ENCODE measurements at places on chromosomes 3 and 15.

DNA sequence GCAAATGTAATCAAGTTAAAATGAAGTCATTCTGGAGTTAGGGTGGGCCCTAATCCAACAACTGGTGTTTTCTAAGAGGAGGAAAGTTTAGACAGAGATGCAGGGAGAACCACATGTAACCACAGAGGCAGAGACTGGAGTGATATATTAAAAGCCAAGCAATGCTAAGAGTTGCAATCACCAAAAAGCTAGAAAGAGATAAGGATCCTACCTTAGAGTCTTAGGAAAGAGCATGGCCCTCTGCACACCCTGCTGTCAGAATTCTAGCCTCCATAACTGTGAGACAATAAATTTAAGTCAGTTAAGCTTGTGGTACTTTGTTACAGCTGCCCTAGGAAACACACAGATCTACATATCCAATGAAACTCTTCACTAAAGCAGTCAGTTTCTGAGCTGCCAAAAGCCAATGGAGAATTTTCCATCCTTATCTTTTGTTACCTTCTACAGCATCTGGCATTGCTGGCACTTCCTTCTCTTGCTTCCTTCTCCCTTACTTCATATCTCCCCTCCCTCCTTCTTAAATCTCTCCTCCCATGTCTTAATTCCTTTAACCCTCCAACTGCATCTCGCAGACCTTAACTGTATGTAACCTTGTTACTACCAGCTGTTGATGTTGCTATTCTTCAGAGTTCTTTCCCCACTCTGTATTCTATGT lies 11.2 kb downstream of the DCBLD2 start:
- no peak for DNase-seq

DNA sequence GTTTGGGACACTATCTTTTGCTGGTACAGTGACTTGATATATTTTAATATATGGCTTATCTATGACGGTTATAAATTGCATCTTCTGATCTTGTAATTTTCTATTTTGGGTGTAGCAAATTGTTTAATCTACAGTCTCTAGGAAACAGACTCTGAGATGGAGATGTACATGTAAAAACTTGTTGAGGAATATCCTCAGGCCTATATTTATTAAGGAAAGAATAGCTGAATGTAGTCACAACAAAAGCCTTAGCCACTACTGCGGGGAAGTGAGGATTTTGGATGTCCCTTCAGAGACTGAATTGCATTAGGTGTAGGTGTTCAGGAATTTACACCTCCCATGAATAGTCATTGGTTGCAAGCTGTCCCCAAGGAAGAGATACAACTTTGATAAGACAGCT lies 13.8 kb upstream of the OR5K3 start:
- no peak for DNase-seq

- no peak for DNase-seq
These were observed 977.0 kb upstream of the NR2F2 start for GRCh38 chr15:95353512-95353911.

- DNase-seq: peak; percentile 93
These were observed at the start of gene MNS1 for GRCh38 chr15:56464893-56465520. TSS of gene MNS1 (minus strand) at chr15:56465137. CDS start at chr15:56464972, 165 bp downstream.

- no peak for DNase-seq
These were observed 174.8 kb downstream of the CHDH start for GRCh38 chr3:53671192-53671960.

DNA sequence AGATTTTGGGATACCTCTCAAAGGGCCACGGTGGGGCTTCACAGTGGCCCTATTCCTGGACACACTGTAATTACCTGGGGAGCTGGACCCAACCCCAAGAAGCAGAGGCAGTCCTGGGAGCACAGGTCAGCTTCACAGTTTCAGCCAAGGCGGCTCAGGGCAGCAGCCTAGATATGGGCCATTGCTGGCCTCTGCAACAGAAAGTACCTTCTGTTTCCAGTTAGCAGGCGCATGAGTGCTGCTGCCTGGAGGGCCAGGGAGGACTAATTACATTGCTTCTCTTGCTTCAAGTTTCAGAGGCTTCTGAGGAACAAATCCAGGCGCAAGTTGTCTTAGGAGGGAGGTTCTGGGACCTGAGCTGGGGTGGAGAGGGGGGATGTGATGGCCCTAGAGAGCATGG lies 13.5 kb upstream of the DUSP7 start:
- DNase-seq: no peak

GRCh38 chr15:98785807-98786621 lies 137.7 kb downstream of the IGF1R start:
- no peak for DNase-seq

DNA sequence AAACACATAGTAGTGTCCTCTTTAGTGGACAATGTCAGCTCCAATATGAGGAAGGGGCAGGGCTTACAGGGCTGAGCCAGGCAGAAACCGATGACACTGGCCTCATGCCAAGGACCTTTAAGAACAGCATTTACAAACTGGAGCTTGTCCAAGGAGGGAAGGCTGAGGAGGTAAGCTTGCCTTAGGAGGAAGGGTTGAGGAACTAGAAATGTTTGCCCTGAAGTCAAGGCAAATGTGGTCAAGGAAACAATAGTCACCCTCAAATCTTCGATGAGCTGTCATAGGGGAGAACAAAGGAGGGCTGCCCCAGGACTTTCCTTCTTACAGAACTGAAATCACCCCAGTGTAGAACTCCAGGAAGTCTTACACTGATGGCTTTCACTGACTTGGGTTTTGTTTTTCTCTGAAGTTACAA lies 136.4 kb downstream of the LIPC start:
- DNase-seq: peak; percentile 64

GRCh38 chr3:65833761-65834505 lies 204.8 kb downstream of the MAGI1 start:
- DNase-seq: no peak

DNA sequence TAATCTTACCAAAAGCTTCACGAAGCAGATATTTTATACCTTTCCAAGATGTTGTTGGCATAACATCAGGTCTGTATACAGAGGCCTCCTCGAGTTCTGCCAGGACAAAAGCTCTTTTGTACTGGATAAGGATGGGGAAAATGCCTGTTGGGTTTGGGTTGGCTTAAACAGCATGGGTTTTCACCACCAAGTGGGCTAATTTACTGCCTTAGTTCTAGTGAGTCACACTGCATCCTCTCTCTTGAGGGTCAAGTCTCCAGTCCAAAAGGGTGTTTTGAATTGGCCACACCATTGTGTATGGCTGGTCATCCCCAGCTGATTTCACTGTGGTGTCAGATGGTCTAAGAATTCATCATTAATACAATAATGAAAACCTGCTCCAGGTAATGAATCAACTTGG lies 26.1 kb upstream of the BHLHE40 start:
- DNase-seq: no peak

- DNase-seq: no peak
These were observed 178.6 kb upstream of the CCDC54 start for GRCh38 chr3:107198581-107199181.

- no peak for DNase-seq
These were observed 32.2 kb downstream of the PPP4R2 start for GRCh38 chr3:73028803-73029202.

DNA sequence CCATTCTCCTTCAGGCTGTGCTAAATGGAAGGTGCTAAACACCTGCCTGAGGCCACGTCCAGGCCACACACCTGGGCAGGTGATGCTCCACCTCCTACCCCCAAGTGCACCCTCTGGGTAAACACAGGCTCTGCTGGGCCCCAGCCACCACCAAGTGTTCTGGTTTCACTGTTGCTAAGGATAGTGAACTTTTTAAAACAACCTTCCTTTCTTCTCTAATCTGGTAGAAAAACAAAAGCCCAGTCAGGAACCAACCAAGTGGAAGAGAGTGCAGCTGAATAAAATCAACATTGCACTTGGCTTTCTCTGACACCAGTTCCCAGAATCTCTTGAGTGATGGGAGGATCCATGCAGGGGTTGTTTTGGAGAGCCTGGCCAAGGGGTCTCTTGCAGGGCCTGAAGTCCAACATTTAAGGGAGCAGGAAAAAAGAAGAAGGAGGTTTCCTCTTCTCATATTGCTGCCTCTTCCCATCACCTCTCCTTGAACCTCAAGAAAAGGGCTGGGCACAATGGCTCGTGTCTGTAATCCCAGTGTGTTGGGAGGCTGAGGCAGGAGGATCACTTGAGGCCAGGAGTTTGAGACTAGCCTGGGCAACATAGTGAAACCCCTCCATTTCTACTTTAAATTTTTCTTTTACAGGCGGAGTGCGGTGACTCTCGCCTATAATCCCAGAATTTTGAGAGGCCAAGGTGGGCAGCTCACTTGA lies 26.2 kb upstream of the ATP13A3 start:
- no peak for DNase-seq

DNA sequence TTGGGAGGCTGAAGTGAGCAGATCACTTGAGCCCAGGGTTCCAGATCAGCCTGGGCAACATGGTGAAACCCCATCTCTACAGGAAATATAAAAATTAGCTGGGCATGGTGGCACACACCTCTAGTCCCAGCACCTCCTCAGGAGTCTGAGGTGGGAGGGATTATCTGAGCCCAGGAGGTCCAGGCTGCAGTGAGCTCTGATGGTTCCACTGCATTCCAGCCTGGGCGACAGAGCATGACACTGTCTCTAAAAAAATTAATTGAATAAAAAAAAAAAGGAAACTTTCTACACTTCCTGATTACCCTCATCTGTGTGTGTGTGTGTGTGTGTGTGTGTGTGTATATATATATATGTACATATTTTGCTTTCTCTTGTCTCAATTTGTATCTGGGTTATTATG lies 31.4 kb downstream of the DIPK2A start:
- no peak for DNase-seq

DNA sequence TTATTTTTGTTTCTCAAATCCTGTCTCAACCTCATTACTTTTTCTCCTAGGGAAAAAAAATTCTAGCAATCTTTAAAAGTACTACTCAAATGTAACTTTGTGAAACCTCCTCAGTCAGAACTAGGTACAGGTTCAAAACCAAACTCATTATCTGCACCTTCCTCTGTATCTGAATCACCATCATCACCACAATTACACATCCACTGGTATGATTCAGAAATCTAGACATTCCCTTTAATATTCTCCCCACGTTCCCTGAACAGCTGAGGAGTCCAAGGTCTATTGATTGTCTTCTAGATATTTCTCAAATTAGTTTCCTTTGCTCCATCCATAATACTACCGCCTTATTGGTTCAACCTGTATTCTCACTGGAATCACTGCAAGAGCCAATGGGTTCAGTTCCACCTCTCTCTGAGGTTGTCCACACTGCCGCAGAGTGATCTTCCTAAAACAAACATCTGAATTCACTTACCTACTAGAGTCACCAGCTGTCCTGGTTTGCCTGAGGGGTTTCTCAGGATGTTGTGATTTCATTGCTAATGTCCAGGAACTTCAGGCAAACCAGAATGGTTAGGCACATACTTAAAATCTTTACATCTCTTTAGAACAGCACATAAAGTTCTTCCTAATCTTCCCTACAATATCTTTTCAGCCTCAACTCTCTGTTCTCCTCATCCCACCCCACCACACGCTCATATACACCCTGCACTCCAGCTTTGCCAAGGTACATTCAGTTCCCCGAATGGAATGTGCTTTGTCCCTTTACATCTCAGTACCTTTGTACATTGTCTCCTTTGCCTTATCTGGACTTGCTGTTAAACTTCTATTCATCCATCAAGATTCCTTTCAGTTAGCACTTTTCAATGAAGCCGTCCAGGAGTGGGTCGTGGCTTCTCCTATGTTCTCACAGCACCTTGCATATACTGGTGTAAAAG lies 24.2 kb downstream of the ATP13A4 start:
- DNase-seq: no peak

GRCh38 chr3:161035711-161036110 lies 69.4 kb downstream of the B3GALNT1 start:
- no peak for DNase-seq

DNA sequence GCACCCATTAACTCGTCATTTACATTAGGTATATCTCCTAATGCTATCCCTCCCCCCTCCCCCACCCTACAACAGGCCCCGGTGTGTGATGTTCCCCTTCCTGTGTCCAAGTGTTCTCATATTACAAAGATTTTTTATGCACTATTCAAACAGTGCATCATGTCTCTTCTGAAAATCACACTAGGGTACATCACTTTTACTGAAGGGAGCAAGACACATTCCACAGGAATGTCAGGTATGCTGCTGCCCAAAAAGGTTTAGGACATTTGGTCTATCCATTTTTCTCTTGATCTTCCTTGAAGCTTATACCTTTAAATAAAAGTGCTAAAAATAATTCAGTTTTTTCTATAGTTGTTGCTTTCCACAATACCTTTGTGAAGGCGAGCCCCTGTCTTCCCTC lies 9.2 kb upstream of the EPHA3 start:
- DNase-seq: no peak

DNA sequence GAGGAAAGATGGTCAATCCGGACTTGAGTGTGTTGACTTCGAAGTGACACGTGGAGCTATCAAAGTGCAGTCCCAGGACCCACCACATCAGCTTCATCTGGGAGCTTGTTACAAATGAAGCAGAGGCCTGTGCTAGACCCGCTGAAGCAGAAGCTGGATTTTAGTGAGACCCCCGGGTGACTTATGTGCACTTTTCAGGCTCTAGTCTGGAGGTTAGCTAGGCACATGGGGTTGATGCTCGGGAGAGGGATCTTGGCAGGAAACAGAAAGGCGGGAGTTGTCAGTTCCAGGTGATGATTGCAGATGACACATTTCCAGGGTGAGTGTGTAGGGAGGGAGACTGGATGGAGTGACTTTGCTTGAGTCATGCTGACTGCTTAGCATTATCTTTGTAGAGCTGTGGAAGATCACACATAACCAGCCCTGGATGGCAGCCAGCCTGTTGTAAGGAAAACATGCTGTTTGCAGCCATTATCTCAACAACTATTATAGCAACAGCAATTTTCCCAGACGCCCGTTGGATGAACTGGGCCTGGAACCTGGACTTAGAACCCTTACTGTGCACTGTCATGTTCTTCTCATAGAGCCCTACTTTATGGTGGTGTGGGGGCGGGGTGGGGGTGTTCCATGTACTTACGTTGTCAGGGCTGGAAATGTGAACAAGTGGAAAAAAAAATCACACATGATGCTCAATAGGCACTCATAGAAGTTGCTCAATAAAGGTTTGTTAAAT lies 122.4 kb downstream of the THSD4 start:
- no peak for DNase-seq

- DNase-seq: no peak
These were observed 189.2 kb upstream of the THRB start for GRCh38 chr3:24683633-24684384.

GRCh38 chr15:88243895-88244787 lies 12.4 kb downstream of the NTRK3 start:
- no peak for DNase-seq

GRCh38 chr3:12175137-12175593 lies 16.5 kb upstream of the TIMP4 start:
- DNase-seq: no peak

DNA sequence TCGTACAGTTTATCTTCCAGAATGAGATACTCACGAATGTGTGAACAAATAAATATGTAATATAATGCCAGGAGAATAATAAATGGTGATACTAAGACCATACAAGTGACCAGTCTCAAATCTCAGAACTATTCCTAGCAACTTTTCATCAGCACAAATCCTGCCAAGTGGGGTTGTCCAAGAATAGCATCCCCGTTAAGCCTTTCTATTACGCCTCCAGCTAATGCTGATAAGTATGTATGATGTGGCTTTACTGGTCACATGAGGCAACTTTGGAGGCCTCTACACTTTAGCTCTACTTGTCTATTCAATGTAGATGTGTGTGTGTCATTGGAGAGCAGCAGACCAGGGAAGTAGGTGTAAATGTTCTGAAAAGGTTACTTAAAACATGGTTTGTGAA lies 129.5 kb downstream of the KCNMB2 start:
- DNase-seq: no peak
